ENCODE measurements at places on chromosomes 12 and 14.

DNA sequence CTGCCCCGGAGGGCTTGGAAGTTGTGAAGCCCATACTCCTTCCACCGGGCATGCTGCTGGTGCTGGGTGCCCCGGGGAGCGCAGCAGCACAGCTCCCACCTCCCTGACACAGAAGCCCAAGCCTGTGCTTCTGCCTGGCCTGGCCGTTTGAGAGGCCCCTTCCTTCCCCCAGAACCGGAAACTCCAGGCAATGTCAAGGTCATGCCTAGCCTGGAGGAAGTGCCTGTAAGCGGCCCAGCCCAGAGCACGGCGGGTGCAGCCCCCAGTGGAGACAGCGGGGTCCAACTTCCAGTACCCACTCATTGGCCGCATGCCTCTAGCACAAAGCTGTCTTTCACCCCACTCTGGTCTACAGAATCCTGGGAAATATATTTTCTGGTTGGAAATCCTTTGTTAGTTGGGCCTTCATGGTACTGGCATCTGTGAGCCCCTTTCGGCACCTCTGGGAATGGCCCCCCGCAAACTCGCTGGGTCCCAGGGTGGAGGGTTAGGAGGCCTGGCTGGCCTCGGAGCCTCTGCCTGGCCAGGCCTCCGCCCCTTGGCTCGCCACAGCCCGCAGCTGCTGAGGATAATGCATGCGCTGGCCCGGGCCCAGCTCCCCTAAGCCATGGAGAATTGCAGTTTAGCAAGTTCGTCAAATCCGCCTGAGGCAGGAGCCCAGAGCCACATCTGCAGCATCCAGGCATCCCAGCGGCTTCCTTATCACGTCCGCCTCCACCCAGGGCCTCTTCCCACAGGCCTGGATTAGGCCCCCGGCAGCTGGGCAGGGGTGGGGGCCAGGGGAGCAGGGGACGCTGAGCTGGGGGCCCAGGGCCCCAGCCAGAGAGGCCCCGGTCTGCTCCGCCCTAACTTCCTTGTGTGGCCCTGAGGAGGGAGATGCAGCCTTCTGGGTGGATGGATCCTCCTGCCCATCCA, 48.9 kb upstream of the DLK1 start:
- no peak for DNase-seq

DNA sequence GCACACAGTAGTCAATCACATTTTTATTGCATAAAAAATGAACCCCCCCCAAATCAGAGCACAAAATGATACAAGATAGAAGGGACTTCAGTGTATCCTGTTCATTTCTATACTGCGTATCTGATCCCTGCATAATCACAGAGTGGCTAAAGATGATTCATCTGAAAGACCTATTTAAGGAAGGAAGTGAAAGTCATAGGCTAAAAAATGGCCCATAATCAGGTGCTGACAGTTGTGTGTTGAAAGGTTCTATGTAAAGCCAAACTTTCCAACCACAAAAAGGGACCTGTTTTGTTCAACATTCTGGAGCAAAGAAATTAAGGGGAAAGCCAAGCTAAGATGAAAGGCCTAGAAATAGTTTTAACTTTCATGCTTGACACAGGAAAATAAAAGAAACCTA, 147.8 kb upstream of the ATP2B1 start:
- no peak for DNase-seq

DNA sequence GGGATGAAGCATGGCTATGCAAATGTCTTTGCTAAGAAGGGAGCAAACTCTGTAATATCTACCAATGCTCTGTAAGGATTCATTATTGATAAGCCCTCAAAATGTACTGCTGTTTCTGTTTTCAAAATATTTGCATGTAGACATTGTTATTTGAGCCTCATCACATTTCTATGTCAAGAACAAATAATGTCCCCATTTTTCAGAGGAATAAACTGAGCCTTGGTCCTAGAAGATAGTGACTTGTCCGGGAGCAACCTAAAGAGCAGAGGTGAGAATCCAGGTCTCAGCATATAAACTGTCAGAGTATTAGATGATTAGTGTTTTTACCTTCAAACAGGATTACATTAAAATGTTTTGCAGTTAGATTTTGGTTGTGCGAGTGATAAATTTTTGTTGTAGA, 125.5 kb upstream of the SRRM4 start:
- DNase-seq: no peak

- no peak for DNase-seq
These were observed 106.8 kb downstream of the ZFC3H1 start for GRCh38 chr12:71556875-71557274.

DNA sequence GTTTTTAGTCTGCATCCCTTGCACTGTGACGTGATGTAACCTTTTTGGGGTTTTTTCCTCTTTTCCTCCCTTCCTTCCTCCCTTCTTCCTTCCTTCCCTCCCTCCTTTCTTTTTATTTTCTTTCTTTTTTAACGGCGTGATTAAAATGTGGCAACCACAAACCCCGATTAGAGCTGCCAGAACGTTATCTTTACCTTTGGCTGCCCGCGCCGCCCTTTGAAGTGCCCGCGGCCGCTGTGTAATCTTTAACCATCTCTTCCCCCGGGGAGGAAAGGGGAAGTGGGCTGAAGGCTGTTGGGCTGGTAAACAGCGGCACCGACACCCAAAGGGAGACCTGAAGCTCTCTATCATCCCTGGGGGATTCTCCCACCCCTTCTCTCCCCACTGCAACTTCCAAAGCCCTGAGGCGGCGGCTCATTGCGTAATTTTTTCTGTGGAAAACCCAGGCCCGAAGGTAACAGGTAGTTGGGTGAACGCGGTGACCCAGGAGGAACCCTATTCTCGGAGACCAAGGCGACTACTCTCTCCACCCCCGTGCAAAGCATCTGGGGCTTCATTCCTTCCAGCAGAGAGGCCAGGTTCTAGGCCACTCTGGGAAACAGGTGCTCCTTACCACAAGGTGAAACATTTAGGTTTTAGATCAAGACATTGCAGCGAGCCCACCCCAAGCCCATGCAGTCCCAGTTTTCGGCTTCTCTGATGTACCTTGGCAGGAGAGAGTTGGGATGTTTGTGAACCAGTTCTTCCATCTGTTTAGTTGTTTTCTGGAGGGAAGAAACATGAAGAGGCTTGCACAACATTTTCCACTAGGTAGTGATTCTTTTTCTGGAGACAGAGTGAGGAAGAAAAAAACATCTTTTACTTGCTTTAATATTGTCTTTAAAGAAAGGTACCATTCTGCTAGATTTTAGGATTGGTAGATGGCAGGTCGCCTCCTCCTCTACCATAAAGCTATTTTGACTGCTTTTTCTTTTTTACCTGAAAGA, 1.5 kb downstream of the LGR5 start:
- DNase-seq: no peak

DNA sequence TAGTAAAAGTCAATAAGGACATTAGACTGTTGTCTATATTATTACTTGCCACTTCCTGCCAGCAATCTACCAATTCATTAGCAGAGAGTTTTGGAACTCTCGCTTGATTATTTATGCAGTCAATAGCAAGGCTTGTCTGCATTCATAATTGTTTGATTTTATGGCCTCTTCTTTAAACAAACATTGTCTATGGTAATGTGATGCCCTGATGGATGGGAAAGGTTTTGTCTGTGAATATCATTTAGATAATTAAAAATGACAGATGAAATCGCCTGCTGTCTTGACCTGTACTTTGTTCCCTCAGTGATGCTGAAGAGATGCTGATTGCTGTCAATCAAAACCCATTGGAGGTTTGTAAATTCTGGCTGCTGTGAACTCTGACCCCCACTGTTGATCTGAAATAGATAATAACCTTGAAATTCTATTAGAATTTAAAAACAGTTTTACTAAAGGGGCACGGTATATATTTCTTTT, 455.3 kb downstream of the NPAS3 start:
- no peak for DNase-seq

DNA sequence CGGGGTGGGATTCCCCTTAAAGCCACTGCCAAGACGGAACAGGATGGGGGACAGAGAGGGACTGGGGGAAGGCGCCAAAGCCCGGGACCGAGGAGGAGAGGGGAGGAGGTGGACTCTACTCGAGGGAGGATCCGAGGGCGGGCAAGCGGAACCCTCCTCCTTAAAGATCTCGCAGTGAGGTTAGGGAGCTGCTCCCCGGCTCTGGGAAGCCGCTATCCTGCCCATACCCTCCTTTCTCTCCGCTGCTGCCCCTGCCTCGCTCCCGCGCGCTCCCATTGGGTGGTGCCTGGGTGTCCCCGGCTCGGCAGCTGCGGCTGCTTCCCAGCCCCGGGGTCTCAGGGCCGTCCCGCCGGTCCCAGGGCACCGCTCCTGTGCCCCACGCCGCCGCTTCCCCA, 16.4 kb downstream of the KRT18 start:
- DNase-seq: no peak

GRCh38 chr12:102806110-102806509, 110.9 kb downstream of the PAH start:
- DNase-seq: no peak

DNA sequence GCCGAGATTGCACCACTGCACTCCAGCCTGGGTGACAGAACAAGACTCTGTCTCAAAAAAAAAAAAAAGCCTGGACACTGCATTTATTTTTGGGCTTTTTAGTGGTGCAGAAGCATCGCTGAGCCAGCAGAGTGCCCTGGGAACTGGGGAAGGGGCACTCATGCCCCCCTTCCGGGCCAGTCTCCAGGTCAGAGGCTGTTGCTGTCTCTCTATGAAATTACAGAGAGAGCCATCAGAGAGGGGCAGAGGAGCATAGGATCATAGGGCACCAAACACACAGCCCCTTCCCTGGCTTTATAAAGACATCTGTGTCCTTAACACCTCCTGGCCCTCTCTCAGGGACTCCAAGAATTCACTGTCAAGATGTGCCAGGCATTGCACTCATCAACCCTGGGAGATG, 195.8 kb downstream of the CALM1 start:
- DNase-seq: no peak

DNA sequence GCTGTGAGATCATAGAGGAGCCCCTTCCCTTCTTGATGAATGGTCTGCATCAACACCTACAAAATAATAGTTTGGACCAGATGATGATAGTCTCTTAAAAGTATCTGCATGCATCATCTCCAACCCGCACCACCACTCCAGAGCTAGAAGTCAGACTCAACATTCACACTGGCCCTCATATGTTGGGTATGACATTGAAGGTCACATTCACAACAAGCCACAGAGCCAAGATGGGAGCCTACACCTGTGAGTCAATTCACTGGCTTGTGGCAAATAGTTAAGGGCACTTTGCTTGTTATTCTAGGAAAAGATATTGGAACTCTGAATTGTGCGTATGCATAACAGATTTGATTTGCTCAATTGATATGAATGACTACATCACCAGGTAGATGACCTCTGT, 1197.9 kb downstream of the VRK1 start:
- no peak for DNase-seq

- DNase-seq: peak; percentile 34
These were observed 1059.8 kb downstream of the TMEM121 start for GRCh38 chr14:106586098-106586704.

DNA sequence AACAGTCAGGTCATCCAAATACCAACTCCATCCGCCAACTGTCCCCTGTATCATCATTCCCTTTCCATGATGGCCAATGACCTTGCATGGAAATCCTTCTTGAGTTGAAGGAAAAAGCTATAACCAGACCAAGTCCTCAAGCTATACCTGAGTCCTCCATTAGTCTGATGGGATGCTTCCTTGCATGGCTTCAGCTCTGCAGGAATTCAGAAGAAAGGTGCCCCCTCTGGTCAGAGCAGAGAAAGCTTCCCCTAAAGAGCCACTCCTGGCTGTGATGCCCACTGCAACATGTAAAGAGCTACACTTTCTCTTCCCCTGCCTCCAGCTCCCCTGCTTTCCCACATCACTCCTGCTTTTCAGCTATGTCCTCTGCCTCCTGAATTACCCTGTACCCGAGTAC, 43.1 kb upstream of the FKBP4 start:
- DNase-seq: no peak

GRCh38 chr14:49934646-49935045, 41.8 kb downstream of the ARF6 start:
- DNase-seq: no peak

DNA sequence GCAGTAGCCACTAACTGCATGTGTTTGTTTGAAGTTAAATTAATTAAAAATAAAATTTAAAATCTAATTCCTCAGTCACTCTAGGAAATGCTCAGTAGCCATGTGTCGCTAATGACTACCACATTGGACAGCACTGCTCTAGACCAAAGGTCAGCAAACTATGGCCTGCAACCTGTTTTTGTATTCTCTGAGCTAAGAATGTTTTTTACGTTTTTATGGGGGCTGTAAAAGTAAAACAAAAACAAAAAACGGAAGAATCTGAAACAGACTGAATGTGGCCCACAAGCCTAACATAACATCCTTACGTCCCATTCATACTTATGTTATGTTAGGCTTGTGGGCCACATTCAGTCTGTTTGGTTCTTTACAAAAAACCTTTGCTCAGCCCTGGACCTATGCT, 57.8 kb downstream of the LIN52 start:
- DNase-seq: no peak

- DNase-seq: no peak
These were observed 89.3 kb downstream of the OSBPL8 start for GRCh38 chr12:76470028-76470939.

DNA sequence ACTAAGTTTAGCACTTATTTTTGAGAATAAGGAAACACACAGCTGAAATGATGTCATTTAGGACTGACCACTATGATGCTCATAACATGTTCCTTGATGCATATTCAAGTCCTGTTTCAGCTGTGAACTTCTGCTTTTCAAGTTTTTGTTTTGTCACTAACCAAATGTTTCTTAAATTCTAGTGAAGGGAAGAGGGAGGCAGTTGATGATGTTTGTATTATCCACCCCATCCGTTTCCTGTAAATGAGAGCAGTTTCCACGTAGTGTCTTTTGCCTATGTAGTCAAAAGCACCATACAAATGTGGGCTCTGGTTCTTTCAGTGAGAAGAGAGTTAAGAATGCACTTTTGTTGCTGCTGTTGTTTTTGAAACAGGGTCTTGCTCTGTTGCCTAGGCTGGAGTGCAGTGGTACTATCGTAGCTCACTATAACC, 491.8 kb downstream of the PCNX1 start:
- no peak for DNase-seq

DNA sequence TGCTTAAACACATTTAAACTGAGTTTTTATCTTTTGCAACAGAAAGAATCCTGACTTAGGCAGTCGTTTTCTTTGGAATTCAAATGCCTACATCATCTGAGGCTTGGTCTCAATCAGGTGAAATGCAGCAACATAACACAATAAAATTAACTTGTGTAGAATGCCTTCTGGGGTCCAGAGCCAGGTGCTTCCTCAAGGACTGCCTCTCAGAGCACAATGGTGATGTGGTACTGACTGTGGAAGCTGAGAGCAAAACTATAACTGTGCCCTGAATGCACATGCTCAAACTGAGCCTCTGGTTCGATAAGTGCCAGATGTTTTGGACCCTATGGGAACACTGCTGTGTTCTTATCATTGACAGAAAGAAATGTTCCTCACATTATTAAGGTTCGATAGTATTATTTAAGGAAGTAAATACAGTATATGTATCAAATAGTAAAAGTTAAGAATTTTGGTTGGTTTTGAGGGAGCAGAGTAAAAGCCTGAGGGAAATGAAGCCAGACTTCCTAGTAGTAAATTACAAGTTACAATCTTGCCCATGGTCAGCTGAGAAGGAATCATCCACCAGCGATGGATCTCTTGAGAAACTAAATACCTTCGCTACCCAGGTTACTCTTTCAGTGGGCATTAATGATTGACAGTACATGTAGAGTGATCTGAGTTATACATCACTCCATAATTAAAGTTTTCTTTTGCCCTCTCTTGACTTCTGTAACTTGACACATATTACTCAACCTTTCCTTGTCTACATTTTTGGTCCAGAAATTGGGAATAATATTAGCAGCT, 122.9 kb upstream of the ATP2B1 start:
- DNase-seq: no peak

Measured in stimulated activated CD8-positive, alpha-beta memory T cell treated with anti-CD3 and anti-CD28 coated beads, Interleukin-7, amount 100 ng/mL, for 48 hours (primary cell).